ENCODE measurements at places on chromosomes 11 and 22.

DNA sequence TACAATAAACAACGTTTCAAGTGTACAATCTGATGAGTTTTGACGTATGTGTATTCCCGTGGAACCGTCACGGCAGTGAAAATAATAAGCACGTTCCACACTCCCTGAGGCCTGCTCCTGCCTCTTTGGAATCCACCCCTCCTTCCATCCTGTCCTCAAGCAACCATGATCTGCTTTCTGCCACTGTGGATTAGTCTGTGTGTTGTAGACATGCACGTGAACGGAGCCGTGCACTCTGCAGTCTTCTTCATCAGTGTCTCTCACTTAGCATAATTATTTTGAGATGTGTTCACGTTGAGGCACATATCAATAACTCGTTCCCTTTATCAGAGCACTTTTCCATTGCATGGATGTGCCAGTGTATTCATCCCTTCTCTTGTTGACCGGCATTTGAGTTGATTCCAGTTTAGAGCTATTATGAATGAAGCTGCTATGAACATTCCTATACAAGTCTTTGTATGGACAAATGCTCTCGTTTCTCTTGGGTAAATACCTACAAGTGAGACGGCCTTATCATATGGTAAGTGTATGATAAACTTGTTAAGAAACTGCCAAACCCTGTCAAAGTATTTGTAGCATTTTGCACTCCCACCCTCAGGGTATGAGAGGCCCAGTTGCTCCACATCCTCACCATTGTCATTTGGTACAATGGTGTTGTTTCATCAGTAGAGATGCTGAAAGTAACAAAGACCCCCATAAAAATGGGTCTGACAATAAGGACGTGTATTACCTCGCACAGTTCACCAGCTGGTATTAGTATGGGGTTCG lies 102.8 kb upstream of the CRYBB3 start:
- DNase-seq, result no peak

DNA sequence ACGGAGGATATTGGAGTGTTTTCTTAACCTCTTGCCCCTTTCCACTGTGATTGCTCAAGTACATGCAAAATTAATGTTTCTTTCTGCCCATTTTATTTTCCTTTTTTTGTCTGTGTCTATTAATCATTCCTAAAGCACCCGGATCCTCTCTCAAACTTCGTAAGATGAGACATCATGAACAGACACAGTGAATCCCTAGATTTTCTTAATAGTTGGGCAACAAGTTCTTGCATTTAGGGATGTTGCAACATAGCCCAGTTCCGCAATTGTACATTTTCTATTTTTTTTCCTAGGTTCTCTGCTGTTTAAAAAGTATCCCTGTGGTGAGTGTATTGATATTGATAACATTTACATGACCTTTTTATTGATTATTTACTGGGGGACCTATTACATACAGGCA lies 2.9 kb downstream of the FAM111A start:
- DNase-seq, result no peak

- DNase-seq, result peak; percentile 89
Measured at GRCh38 chr11:114163830-114164401, 104.4 kb downstream of the ZBTB16 start.

DNA sequence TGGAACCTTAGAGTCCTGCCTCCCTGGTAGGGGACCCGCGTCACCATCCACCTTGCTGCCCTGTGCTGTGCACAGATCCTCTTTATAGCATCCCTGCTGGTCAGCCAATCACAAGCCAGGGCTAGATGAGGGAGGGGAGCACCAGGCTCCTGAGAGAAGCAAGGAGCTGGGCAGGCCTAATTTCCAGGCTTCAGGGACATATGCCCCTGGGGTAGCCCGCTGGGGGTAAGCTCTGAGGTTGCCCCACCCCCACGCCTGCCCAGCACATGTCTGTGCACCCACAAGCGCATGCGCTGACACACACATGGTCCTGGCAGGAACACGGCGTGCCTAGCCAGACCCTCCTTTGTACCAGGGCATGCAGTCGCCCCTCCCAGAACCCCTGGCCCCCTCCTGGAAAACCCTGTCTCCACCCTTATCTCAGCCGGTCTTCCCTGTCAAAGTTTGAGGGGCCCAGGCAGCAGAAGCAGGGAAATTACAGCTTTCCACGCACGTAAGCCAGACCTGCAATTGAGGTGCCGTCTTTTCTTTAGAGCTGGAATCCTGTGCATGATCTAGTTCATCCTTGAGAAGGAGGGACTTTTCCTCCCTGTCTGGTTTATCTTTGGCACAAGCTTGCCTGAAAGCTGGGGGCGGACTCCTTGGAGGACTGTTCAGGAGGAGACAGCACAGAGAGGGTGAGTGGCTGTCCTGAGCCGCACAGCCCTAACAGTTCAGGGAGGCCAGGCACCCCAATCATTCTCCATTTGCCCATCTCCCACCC lies 2.1 kb downstream of the SSTR3 start:
- no peak for DNase-seq

GRCh38 chr11:113188371-113188834 lies 126.0 kb upstream of the TTC12 start:
- no peak for DNase-seq

DNA sequence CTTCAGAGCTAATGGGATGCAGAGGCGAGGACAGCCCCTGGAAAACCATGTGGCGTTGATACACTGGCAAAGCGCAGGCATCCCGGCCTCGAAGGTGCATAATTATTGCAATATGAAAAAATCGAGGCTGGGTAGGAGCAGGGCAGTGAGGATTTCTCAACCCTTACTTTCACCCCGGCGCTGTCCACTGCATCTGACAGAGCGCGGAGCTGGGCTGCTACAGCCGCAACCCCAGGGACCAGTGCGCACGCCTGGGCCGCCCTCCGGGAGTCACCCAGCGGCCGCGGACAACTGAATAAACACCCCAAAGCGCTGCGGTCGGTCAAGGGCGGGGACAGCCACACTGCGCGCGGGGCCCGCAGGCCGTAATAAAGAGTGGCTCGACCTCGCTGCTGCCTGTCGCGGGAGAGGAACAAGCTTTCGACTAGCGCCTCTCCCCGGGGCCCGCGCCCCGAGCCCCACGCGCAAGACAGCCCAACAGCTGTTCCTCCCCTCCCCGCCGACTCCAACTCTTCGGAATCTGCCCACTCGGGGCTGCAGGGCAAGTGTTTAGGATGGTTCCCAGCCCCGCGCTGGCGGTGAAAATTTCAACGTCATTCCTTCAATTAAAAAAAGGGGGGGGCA lies 3.6 kb upstream of the WT1 start:
- DNase-seq, result peak; percentile 48

- no peak for DNase-seq
Measured at GRCh38 chr11:15185021-15185420, 70.3 kb downstream of the INSC start.

DNA sequence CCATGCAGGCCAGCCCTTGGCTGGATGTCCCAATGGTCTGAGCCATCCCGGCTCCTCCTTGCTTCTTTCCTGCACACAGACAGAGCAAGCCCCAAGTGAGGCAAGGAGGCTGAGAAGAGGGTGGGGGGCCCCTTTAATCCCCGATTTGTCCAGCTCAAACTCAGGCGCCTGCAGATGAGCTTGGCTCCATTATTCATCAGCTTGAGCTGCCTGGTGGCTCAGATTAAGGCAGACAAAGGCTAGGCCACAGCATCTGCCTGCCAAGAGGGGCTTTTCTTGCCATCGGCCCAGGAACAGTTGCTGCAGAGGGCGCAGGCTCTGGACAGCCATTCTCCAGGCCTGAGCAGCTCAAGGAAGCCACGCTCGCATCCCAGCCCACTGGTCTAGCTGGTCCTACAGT lies 35.4 kb downstream of the LMO1 start:
- peak; percentile 47 for DNase-seq

DNA sequence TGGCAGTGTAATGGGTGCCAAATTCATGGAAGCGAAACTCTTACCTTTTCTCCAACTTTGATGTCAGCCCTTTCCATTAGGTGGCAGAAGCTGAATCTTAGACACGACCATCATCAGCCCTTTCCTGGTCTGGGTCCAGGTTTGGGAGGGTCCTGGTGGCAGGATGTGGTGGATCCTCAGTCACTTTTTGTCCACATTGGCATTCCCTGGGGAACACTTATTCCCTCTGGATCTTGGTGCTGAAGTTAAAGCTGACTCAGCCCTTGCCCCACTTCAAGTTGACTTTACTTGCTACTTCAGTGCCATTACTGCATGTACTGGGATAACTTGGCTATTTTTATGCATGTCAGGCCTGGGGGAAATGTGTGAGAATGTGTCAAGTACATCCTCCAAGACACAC lies 16.6 kb upstream of the NTM start:
- DNase-seq, result no peak

DNA sequence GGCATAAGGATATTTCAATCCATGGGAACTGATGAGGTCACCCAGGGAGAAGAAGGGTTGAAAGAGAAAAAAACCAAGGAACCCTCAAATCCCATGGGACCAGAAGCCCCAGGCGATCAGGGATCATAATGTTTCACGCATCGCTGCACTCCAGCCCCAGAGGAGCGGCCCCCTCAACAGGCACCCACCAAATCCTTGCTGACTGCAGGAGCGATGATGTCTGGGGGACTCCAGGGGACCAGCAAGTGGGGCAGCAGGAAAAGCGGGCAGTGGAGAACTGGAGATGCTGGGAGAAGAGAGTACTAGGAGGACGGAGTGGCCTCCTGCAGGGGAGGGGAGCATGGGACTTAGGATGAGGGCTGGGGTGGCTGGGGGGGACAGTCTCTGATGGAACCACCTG lies 47.7 kb upstream of the LINC01488 start:
- DNase-seq, result no peak

DNA sequence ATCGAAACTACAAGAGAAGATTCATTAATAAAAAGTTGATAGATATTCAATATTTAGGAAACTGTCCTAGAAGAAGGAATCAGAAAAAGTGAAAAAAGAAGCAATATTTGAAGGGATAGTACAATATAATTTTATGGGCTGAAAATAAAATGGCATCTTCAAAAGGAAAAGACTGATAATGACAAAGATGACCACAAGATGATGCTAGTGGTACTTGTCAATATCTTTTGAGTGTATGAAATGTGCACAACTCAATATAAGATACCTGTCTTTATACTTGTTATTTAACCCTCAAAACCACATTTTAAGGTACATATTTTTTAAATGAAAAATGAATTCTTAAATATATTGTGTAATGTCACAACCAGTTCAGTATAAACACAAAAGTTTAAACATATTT lies 1059.6 kb upstream of the RAG2 start:
- peak; percentile 9 for DNase-seq

GRCh38 chr11:2209370-2209801 lies 37.8 kb upstream of the TH start:
- no peak for DNase-seq

DNA sequence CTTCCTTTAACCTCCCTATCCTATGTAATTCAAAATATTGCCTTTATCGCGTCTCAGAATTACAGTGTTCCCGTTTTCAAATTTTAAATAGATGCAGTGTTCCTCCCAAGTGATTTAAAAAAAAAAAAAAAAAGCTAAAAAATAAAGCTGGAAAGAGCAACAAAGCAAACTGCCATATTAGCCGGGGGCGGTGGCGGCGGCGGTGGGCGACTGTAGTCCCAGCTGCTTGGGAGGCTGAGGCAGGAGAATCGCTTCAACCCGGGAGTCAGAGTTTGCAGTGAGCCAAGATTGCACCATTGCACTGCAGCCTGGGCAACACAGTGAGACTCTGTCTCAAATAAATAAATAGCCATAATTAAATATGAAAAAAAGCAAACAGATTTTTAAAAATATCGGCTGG lies 5.5 kb upstream of the AGBL2 start:
- DNase-seq, result no peak

DNA sequence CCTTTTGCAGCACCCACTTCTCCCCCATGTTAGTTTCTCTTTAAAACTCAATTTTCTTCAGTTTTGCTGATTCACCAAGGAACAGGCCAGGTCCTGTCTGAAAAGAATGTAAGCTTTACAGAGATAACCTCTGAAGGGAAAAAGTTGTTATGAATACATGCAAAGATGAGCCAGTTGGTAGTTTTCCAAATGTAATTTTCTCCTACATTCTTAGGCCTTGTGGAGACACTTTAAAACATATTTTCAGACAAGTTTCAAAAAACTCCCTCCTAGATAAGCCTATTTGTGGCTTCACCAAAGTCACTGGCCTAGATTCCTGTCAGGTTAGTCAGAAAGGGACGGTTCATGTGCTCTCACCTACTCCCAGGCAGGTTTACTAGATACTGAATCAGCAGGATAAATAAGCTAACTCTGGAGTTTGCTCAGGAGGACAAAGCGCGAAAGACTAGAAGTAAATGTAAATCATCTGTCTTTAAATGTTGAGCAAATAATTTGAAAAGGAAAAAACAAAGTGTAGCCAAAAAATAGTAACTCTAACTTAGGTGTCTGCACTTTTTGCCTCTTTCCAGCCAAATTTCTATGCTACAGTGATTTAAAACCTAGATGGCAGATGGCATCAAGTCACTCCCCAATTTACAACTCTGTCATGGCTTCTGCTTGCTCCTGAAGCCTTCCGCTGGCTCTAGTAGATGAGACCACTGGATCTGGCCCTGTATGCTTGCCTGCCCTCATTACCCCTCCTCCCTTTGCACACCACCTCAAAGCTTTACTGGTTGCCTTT lies 4.9 kb upstream of the ATP6V1E1 start:
- DNase-seq, result no peak

DNA sequence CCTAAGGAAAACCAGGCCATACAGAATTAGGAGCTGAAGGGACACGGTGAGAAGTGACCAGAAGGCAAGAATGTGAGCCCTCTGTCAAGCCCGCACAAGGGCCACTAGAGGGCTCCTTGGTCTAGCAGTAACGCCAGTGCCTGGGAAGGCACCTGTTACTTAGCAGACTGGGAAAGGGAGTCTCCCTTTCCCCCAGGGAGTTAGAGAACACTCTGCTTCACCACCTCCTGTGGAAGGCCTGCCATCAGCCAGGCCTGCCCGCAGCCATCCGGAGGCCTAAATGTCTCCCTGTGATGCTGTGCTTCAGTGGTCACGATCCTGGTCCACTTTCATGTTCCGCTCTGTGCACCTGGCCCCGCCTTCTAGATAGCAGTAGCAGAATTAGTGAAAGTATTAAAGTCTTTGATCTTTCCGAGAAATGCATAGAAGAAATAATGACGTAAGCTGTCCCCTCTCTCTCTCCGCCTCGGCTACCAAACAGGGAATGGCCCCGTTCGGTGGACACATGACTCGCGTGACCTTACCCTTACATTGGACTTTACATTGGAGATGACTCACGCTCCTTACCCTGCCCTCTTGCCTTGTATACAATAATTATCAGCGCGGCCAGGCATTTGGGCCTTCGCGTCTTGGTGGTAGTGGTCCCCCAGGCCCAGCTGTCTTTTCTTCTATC lies 10.7 kb upstream of the GSTP1 start:
- peak; percentile 44 for DNase-seq

DNA sequence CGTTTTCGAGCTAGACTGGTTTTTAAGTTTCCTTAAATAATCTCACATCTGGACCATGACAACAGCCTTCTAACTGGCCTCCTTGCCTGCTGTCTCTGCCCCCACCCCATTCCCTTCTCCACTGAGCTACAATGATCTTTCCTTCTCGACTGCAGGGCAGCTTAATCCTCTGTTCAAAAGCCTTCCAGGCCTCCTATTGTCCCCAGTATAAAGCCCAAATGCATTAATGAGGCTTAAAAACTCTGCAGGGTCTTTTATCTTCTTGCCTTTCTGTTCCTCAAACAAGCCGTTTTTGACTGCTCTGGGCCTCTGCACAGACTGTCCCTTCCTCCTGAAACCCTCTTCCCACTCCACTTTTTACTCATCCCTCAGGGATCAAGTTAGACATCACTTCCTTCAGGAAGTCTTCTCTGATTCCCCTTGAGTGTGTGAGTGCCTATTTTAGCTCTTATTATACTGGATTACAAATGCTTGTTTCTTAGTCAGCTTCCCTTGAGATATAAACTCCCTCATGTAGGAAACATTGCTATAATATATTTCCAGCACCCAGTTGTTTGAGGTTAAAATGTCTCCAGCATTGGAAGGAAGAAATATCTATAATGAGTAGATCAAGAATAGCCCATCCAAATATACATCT lies 23.6 kb upstream of the PAMR1 start:
- DNase-seq, result peak; percentile 19

- DNase-seq, result no peak
Measured at GRCh38 chr11:116918925-116919655, 81.7 kb upstream of the APOA1 start.

Measured in brain (organoid and tissue), 16 donors.